ENCODE measurements at places on chromosomes 4 and X.
A peak's percentile ranks its signal among the peaks of the same experiment; 100 is the strongest.

DNA sequence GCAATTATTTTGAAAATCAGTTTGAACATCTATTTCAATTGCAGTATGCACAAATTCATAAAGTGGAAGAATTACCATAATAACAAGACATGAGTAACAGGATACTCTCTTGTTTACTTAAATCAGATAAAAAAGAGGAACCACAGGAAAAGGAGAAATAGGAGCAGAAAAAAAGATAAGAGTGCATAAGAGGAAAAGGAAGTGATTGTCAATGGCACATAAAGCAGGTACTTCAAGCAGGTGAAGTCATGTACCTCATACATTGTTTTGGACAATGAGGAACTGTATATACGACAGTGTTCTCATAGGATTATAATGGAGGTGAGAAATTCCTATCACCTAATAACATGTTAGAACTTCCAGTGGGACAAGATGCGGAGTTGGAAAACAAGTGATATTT lies 334.5 kb upstream of the PCDH7 start:
- no peak for DNase-seq

DNA sequence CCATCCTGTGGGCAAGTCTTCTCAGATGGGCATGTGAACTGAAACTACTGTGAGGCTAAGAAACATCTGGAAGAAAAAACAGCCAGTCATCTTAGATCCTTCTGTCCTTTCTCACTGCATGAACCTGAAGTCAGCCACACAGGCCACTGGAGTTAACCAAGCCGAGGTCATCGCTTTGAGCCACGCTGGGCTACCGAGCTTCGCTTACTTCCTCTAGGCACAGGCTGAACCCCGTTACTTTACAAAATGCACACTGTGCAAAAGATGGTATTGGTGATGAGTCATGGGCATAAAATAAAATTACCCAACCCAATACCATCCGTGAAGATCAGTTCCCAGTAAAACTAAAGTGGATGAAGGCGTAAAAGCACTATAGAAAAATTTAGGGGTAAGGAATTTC lies 86.2 kb downstream of the MTMR1 start:
- no peak for DNase-seq

- no peak for DNase-seq
Observed at GRCh38 chr4:83889802-83890201, 353.9 kb downstream of the GPAT3 start.

DNA sequence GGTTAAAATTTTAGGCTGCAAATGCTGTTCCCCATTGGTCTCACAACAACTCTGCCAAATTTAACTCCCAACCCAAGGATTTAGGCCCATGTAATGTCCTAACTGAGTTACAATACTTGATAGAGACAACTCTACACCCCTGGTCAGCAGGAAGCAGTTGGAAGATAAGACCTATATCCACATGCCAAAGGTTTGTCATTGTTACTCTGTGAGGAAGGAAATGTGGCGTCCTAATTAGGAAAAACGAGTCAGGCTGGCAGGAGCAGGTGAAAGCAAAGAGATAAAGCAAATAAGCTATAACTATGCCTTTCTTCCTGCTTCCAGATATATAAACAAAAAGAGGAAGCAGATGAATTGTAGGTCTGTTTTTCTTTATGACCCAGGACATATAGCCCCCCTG lies 69.1 kb downstream of the SPIN4 start:
- no peak for DNase-seq

GRCh38 chrX:128816919-128817318 lies 706.4 kb downstream of the SMARCA1 start:
- DNase-seq: no peak

GRCh38 chrX:120365320-120365719 lies 3.4 kb downstream of the ATP1B4 start:
- DNase-seq: no peak

- no peak for DNase-seq
Observed at GRCh38 chr4:40581254-40582140, 48.2 kb downstream of the RBM47 start.

DNA sequence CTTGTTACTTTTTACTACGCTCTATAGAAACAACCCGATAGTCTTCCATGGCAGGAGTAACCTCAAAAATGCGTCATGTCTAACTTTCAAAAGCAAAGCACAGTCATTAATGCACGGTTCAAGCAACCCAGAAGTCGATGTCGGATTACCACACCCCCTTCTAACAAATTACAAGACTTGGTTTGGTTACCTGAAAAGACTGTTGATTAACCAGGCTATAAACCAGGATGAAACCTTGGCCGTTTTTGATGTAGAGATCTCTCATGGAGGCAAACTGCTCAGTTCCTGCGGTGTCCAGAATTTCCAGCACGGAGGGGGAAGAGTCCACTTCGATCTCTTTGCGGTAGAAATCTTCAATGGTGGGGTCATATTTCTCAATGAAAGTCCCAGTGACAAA lies 2.4 kb downstream of the RAP2C start:
- peak; percentile 52 for DNase-seq

DNA sequence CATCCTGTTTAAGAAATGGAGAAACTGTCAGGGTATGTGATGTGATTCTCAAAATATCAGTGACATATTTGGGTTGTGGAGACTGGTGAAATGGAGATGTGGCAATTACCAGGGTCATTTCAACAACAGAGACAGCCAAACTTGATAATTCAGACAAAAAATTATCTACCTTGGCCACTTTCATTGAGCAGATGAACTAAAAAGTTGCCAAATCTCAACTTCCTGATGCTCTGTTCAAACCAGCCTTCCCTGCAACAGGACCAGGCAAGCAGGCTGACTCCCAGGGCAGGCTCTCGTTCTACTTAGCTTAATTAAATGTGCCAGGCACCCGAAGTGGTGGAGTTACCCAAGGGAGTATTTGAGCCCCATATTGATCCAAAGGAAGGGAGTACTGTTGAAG lies 199.6 kb downstream of the AFF2 start:
- no peak for DNase-seq

DNA sequence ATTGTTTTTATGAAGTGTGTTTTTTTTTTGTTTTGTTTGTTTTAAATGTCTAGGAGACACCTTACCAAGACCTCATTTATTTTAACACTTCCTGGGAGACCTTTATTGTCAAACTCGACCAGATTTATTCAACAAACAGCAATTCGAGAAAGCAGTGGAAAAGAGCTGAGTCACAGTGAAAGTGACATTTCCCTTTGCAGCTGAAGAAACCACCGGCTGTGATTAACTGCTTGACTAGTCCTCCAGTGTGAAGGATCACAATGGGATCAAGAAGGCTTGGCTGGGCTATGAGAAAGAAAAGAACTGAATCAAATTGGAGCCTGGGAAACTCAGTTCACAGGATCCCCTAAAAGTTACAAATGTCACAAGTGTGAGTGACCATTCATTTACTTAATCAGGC lies 11.9 kb upstream of the ADH7 start:
- no peak for DNase-seq

DNA sequence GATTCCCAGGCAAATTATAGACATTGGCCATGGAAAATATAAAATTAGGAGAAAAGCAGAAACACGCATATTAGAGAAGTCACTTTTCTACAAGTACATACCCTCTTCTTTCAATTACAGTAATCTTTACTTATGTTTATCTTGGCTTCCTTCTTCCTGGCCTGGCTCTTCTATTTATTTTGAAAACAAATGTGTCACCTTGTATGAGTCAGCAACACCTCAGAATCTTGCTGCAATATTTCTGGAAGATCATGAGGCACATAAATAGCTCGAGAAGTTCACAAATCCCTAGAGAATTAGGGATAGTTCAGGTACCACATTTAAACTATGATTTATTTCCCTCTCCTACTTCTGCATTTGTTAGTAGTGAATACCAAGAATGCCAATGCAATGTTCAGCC lies 124.6 kb downstream of the ANOS1 start:
- DNase-seq: no peak

- peak; percentile 46 for DNase-seq
Observed at GRCh38 chr4:185016946-185017758, 1.1 kb upstream of the HELT start.

GRCh38 chr4:74117024-74117534 lies 18.1 kb upstream of the CXCL2 start:
- DNase-seq: no peak

DNA sequence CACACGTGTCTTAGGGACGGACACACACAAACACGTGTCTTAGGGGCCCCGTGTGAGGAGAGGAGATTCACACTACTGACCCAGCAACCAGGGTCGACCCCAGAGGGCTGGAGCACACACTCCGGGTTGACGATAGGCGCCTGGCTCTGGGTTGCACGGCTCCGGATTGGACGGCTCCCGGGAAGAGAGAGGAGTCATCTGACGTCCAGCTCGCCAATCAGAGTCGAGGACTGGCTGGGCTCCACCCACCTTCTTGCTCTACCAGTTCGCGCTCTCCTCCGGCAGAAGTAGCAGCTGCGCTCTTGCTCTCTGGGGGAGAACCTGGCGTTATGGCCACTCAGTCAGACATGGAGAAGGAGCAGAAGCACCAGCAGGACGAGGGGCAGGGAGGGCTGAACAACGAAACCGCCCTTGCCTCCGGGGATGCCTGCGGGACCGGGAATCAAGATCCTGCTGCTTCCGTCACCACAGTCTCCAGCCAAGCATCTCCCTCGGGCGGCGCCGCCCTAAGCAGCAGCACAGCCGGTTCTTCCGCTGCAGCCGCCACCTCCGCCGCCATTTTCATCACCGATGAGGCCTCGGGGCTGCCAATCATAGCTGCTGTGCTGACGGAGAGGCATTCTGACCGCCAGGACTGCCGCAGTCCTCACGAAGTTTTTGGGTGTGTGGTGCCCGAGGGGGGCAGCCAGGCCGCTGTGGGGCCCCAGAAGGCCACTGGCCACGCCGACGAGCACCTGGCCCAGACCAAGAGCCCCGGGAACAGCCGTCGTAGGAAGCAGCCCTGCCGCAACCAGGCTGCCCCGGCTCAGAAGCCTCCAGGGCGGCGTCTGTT lies 74.3 kb downstream of the NUDT10 start:
- DNase-seq: no peak

DNA sequence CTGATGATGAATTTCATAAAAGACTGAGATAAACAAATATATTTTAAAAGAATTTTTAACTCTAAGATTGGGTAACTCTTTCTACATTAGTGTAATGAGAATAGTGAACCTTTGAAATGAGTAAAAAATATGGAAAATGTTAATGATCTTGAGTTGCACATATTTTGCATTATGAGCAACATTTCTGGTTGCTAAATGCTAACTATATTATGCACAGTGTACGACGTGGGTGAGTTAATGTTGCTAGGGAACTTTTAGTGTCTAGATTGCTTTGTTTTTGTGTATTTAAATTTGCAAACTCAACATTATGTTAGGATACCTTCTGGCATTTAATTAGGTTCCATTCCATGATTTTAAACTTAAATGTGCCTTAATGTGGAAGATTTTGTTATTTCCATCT lies 612.9 kb upstream of the GALNT7 start:
- no peak for DNase-seq

GRCh38 chr4:11720292-11720691 lies 291.6 kb upstream of the HS3ST1 start:
- DNase-seq: no peak

DNA sequence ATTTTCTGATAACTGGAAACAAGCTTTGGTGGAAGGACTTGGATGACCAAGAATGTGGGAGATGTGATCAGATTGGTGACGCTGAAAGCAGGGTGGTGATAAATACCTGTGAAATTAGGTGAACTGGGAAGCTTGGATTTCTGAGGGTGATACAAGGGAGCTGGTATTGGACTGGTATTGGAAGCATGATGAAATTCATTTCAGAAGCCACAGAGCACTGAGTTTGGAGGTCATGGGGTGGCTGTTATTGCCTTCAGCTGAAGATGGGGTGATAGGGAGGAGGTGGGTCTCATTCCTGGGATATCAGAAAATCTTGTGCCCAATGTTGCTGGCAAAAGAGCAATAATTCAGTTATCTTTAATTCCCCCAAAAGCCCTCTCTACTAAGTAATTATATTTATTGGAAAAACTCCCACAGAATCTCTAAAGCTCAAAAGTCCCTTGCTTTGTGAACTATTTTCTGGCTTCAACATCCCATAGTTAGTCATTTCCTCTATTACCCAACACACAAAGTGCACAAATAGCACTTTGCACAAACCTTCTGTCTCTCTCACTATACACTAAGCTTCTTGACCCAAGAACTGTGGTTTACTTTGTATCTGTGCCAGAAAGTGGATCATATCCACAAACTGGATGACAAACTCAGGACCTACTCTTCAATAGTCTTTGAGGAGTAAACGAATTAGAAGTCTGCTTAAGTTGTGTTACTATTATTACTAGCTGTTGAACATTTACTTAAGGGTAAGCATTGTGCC lies 23.1 kb upstream of the CAMK2D start:
- DNase-seq: no peak

GRCh38 chr4:72375073-72375736 lies 193.8 kb downstream of the ADAMTS3 start:
- DNase-seq: no peak

GRCh38 chr4:1783015-1783414 lies 10.1 kb upstream of the FGFR3 start:
- no peak for DNase-seq

- DNase-seq: no peak
Observed at GRCh38 chr4:159298502-159298901, 195.6 kb downstream of the RAPGEF2 start.

DNA sequence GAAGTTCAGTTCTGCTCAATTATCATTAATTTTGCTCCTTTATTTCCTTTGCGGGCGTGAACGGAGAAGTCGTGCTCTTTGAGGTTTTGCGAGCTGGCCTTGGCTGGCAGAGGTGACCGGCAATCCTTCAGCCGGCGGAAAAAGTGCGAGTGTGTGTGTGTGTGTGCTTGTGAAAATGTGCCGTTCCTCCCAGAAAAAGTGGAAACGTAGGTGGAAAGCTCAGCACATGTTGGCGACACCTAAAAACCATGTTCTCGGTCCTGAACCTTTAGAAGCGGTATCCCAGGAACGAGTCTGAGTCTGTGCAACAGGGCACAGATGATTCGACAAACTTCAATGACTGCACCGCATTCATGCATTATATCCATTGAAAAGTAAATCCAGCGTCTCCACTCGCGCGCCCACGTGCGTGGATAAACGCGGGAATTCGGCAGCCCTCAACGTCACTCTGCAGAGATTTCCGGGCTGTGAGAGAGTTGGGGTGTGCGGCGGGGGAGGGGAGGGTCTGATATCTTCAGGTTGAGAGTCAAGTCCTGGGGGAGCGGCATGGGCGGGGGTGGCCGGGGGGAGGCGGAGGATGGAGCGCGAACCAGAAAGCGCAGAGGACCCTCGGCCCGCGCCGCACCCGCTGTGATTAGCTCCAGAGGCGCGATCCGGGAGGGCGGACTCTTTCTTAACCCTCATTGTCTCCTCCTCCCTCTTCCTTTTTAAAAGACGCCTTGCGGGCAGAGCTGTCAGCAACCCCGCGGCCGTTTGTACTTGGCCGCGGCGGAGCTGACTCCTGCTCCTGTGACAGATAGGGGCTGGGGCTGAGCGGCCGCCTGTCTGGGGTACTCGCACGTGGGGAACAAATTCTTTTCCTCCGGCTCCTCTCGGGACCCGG lies at the start of gene SHISA3:
Gene SHISA3 (plus strand): TSS at position 737 of the 883 bp plus-strand sequence. CDS start 569 bp downstream, outside the sequence.
- peak; percentile 87 for DNase-seq

GRCh38 chr4:109947918-109948317 lies 35.2 kb downstream of the EGF start:
- no peak for DNase-seq

- DNase-seq: no peak
Observed at GRCh38 chr4:14596437-14596836, 405.8 kb upstream of the CPEB2 start.
